NCI-H524 (cell line): ENCODE measurements at places on chromosomes 5 and 9.

DNA sequence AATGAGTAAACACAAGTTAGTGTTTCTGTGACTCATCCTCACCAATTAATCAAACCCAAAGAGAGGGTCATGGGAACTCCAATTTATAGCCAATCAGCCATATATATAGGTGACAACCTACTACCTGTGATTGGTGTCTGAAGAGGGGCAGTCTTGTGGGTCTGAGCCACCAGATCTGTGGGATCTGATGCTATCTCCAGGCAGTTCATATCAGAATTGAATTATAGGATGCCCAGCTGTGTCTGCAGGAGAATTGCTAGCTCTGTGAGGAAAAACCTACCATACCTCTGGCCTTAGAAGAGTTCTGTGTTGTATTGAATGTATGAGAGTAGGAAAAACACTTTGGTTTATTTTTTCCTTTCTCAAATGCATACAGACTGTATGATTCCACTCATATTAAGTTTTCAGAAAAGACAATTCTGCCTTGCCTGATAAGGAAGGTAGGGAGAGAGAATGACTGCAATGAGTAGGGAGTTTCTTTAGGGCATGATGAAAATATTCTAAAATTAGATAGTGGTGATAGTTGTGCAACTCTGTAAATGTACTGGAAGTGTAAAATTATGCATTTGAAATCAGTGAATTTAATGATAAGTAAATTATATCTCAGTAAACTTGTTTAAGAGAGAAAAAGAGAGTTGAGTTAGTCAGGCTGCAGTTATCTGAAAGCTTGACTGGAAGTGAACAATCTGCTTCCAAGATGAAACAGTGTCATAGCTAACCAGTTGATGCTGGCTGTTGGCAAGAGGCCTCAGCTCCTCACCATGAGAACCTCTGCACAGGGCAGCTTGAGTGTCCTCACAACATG is 274.9 kb downstream of the AUH start:
- DNase-seq, result no peak

- peak; percentile 21 for DNase-seq
These were observed 587 bp downstream of the MIER3 start for GRCh38 chr5:56951126-56951945.

DNA sequence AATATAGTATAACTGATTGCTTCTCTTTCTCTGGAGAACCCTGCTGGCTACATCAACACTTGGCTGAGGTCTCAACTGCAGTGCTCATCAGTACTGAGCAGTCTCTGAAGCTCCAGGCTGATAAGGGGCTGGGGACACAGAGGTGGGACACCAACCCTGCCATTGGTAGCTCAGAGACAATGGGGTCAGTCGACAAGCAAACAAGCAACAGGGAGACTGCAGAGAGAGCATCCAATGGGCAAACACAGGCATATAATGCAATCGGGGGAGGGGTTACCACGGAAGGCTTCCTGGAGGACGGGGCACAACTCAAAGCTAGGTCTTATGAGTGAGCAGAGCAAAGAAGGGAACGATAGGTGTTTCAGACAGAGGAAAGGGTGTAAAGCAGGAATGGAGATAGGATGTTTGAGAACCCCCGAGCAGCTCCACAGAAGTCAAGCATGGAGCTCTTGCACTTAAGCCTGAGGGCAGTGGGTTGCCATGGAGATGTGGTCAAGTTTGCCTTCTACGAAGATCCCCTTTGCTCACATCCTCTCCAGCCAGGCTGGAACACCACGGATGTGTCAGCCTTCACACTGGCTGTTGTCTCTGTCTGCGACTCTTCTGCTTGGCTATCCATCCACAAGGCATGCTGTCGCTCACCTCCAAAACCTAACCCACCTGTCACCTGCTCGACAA is 21.5 kb upstream of the AKNA start:
- no peak for DNase-seq

DNA sequence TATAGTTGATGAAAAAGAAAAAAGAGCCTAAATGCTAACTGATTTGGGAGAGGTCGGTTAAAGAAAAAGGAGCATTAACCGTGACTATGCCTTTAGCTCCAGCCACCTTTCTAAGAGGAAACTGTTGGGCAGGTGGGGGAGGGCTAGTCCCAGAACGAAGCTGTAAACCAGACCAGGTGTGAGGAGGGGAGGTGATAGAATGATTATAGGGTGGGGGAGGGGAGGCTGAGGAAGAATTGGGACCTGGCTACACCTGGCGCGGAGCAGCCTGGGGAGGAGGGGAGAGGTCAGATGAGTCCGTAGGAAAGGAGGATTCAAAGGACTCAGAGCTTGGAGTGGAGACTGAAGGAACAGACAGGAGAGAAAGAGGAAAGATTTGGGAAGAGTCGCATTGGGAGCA is 73.4 kb downstream of the PHAX start:
- no peak for DNase-seq

DNA sequence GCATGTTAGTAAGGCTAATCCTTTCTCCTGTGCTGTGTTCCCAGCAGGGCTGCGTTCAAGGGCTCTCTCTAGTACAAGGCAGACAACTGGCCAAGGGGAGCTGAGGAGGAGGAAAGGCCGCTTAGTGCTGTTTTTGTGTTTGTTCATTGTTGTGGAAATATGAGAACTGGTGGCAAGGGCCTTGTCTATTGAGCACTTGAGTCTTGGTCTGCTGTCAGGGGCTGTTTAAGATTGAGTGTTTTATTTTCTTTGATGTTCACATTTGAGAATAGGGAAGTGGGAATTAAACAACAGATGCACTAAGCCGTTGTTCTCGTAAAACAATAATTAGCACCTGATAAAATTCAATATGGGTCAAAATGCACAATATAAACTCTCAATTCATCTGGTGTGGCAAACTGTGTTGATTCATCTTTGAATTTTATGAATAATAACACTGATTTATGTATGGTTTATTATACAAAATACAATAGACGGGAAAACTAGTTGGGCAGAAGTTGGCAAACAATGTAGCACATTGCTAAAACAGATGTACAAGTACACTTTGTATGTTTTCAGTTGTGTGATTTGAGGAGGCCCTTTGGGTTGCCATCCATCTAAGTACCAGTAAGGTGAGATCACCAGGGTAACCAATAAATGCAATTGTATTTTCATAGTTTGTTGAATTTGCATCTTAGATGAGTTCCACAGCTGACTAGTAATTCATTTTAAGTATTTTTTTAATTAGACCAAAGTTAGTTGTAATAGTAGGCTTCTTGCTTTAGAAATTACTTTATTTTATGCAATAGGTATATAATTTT is 97.6 kb upstream of the GRHPR start:
- DNase-seq, result peak; percentile 84

GRCh38 chr9:99722877-99723276 is 98.8 kb upstream of the NR4A3 start:
- DNase-seq, result no peak

DNA sequence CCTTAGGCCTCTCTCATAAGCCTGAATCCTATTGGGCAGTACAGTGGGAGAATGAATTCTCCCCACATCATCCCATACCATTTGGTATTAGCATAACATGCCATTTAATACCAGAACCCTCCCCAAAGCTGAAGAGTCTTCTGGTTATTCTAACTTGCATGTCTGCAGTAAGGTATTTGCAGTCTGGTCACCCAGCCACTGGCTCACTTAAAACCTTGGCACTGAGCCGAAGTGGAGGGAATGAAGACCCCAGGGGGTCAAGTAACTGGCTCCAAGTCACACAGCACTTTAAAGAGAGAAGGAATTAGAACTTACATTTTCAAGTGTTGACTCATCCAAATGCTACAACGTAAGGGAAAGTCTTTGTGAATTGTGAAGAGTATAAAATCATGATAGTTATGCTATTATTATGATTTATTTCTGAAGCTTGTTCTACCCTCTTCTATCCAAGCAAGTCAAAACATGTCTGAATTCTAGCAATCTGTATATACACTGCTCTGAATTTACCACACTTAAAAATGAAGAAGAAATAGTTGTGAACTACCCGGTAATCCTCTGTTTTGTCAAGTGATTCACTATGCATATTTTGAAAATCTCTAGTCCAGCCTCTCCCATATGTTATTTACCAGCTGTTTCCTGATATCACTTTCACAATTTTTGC is 28.5 kb downstream of the GLRA1 start:
- peak; percentile 82 for DNase-seq

GRCh38 chr5:54460181-54460919 is 4.9 kb downstream of the HSPB3 start:
- DNase-seq, result no peak

- no peak for DNase-seq
These were observed 27.3 kb upstream of the SHB start for GRCh38 chr9:38096238-38096805.

GRCh38 chr5:62132276-62132675 is 173.7 kb upstream of the KIF2A start:
- DNase-seq, result no peak

- no peak for DNase-seq
These were observed 203.4 kb downstream of the MCTP1 start for GRCh38 chr5:95081500-95081960.

DNA sequence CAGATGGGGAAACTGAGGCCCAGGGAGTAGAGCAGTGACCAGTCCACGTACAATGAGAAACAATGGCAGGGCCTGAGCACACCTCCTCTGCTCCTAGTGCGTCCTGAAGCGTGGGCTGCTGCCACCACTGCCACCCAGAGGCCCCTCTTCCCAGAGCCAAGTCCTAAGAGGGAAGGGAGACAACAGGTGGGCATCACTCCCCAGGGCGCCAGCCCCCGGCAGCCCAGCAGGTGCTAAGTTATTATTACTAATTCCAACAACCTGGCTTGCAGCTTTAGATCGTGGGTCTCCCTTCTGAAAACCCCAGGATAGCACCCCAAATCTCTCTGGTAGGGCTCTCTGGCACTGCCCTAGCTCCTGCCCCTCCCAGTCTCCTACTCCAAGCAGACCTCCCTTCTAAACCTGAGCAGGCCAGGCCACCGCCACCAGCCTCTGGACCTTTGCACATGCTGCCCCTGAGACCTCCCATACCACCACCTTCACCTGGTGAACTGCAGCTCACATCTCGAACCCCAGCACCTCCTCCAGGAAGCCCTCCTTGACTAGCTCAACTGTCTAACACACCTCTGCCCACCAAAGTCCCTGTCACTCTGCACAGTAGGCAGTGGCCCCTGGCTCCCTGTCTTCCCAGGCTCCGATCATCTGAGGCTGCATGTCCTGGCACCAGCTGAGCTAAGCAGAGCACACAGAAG is 65.8 kb downstream of the VAV2 start:
- no peak for DNase-seq

- DNase-seq, result no peak
These were observed 1.2 kb downstream of the G3BP1 start for GRCh38 chr5:151772846-151773561.
